ENCODE measurements at places on chromosomes 2 and 18. TPM values are rescaled to one million over a fixed set of nuclear protein-coding genes. Genes with fewer than 3 reads are reported as not detected.

- DNase-seq = no peak
These were observed 91.2 kb downstream of the GLI2 start for GRCh38 chr2:120826716-120827410.

Gene COL4A3
- total RNA-seq = 1.1 TPM

Gene DNER
- 1.2 TPM for total RNA-seq

- DNase-seq = no peak
These were observed 11.8 kb downstream of the MTX2 start for GRCh38 chr2:176280867-176281658.

DNA sequence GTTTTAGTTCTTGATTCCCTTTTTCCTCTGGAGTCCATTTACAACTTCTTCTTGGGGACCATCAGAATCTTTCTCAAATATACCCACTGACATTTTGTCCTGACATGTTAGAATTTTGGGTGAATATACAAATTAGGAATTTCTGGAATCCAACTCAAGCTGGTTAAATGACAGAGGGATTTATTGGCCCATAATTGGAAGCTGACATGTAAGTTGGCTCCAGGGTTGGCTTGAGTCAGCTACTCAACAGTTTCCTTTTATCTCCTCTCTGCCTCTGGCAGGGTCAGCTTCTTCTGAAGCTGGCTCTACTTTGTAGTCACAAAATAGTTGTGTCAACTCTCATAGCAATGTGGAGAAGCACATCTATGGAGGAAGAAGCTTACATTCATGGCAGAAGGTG is 36.6 kb upstream of the PPP1R1C start:
- no peak for DNase-seq

DNA sequence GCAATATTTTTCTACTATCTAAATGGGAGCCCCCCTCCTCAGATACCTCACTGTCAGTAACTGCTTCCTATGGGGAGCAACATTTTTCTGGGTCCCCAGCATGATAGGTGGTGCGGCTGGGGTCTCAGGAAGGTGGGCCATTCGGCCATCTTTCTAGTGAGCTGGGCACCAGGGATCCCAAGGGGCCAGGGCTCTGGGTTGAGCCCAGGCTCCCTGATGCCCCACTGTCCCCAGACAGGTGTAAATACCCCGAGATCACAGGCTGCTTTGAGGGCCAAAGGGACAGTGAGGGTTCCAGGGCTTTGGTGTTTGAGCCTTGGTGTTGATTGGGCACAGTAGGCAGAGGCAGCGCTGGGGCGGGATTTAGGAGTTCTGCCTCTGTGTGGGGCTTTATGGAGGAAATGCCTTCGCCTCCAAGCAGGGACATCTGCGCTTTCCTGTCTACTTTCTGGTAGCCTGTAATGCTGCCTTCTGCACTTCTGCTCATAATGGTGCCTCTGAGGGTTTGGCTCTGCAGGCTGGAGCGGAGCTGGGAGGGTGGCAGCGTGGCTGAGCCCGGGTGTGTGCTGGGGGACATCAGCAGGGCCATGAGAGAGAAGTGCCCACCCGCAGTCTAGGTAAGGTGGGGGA is 5.3 kb downstream of the ITM2C start:
- no peak for DNase-seq

GRCh38 chr2:17911491-17912260 is 33.2 kb downstream of the KCNS3 start:
- DNase-seq = no peak

Data from ascending aorta (tissue), 2 donors.